Stimulated activated CD4-positive, alpha-beta T cell treated with anti-CD3 and anti-CD28 coated beads, Interleukin-12 subunit alpha, Interleukin-12 subunit beta, amount 100 ng/mL, for 4 hours (primary cell): ENCODE measurements at places on chromosomes 1 and 21.

- DNase-seq = no peak
Observed at GRCh38 chr1:15277933-15278332, 30.9 kb downstream of the FHAD1 start.

- DNase-seq = no peak
Observed at GRCh38 chr1:175185903-175186302, 6.7 kb downstream of the KIAA0040 start.

DNA sequence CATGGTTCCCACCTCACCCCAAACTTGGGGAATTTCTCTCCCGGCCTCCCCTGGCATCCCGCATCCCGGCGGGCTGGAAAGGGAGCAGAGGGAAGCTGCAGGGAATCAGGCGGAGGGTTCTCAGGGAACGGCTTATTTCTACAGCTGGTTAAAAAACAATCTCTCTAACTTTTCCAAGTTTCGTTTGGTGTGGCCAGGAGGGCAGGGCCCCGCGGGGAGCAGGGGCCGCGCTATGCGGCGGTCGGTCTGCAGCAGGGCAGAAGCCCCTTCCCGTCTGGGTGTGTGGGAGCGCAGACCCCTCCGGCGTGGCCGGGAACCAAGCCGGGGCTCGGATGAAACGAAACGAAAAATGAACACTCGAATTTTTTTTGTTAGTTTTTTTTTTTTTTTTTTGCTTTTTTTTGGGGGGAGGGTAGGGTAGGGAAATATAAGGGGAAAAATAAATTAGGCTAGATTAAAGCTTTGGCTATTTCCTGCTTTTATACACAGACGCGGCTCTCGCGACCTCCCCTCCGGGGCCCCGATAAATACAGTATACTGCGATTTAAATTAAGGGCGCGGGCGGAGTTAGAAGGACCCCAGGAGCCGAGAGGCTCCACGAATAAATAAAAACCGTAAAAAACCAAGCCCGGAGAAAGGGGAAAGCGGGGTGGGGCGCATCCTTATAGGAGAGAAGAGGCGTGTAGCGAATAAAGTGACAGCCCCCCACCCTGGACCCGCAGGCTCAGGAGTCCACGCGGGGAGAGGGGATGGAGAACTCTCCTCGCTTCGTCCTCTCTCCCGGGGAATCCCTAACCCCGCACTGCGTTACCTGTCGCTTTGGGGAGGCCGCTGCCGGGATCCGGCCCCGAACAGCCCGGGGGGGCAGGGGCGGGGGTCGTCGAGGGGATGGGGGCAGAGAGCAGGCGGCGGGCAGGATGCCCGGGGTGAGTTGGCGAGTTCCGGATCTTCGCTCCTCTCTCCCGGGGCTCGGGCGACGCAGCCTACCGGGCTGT, 2.1 kb downstream of the POU3F1 start:
- DNase-seq = no peak

DNA sequence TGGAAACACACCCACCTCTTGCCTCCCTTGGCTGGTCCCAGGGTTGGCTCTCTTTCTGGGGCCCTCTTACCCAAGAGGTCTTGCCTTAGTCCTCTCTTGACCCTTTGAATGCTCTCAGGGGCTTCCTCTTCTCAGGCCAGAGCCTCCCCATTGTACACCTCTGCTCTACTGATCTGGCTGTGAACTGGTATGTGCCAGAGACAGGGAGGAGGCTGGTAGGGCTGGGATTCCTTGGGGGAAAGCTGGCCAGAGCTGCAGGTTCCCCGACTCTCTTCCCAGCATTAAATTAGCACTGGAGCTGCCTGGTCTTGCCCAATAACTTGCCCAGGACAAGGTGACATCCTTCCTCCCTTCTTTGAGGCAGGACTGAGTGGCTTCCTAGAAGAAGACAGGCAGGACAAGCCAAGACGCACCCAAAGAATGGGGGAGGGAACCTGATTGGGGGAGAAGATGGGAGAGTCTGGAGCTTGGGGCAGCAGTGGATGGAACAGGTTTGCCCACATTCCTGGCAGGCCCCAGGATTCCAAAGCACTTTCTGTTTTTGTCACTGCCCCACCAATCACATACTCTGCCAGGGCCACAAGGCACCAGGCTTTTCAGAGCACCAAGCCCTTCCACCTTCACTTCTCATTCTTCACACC, 37.2 kb upstream of the CITED4 start:
- DNase-seq = no peak

DNA sequence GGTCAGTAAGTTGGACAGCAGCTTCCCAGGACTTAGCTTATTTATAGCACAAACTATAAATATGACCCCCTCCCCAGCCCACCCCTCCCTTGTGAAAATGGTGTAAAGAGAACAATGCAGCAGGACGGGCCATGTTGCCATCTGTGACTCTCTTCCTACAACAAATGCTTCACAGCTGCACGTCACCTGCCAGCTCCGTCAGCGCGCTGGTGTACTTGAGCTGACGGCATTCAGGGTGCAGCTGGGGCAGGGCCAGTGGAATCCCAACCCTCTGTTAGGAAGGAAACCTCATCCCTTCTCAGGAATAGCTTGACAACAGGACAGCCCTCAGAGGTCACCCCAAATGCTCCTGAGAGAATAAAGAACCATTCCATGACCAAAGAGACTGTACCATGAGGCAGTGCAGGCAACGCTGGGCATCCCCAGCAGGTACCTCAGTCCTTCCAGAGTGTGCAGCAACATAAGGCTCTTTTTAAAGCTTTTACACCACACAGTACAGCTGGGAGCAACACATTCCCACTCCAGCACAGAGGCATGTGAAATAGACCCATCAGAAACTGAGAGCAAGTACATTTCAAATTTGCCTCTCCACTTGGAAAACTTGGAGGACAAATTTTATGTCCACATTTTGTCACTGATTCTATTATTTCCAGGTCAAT, 85.0 kb downstream of the ATP1A1 start:
- no peak for DNase-seq

- no peak for DNase-seq
Observed at GRCh38 chr1:118986555-118987467, 1.3 kb downstream of the TBX15 start.

GRCh38 chr1:229859026-229859425, 208.0 kb upstream of the GALNT2 start:
- no peak for DNase-seq

GRCh38 chr1:60108196-60108595, 34.6 kb upstream of the C1orf87 start:
- no peak for DNase-seq

DNA sequence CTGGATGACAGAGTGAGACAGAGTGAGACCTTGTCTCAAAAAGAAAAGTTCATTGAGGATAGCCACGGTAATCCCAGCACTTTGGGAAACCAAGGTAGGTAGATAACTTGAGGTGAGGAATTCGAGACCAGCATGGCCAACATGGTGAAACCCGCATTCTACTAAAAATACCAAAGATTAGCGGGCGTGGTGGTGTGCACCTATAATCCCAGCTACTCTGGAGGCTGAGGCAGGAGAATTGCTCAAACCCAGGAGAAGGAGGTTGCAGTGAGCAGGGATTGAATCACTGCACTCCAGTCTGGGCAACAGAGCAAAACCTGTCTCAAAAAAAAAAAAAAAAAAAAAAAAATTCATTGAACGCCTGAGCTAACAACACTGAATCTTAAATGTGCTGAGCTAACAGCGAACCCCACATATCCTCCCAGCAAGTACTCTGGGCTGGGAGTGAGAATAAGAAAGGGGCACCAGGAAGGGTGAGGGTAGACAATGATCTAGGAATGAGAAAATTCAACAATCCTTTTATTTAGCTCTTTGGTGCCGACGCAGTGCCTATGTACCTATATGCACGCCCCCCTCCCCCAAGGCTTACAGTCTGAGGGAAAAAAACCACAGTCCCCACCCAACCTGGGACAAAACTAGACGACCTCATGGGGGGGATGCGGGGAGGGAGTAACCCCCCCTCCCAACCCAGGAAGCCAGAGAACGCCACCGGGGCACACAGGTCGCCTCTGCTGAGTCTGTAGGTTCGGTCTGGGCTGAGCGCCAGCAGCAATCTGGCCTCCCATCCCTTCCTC, 1.4 kb upstream of the CACNA1S start:
- no peak for DNase-seq

DNA sequence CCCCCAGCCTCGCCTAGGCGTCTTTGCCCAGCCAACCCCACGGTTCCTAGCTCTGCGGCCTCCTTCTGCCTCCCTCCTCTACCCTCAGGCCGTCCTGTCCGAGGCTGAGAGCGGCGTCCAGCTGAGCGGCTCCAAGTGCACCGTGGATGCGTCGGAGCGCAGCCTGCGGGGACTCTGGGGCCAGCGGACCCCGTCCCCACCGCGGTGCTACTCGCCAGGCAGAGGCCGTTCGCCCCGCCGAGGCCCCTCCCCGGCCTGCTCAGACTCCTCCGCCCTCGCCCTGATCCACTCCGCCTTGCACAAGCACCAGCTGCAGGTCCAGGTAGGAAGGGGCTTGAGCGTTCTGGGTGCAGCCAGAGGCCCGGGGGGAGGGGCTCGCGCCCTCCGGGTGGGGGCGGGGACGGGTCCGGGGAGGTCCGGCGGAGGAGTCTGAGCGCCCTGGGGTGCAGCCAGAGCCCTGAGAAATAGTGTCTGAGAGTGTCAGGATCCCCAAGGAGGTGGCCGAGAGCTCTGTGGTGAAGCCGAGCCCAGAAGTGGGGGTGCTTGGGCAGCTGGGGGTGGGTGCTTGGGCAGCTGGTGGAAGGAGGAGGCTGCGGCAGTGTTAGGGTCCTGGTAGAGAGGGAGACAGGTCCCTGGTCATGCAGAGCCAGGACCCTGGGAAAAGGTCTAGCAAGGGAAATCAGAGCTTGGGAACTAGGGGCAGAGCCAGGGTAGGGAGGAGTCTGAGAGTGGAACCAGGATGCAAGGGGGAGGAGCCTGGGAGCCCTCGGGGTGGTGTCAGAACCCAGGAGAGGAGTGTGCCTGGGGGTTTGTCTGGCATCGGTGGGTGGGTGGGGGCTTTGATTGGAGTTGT, 3.2 kb upstream of the NBPF3 start:
- no peak for DNase-seq

DNA sequence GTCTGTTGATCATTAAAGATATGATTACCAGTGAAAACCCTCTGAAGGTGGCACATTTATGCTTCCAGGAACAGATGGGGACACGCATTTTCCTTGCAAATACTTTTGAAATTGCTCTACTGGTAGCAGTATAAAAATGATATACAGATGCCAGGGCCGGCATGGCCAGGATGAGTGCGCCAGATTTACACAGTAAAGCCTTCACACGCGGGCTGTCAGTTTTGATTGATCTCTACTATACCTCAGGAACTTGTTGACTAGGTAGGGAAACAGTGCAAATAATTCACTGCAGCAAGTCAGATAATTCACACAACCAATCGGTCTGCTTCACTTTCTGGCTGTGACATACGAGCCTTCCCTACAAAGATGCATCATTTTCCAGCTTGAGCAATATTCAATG, 123.2 kb upstream of the BARHL2 start:
- DNase-seq = no peak

DNA sequence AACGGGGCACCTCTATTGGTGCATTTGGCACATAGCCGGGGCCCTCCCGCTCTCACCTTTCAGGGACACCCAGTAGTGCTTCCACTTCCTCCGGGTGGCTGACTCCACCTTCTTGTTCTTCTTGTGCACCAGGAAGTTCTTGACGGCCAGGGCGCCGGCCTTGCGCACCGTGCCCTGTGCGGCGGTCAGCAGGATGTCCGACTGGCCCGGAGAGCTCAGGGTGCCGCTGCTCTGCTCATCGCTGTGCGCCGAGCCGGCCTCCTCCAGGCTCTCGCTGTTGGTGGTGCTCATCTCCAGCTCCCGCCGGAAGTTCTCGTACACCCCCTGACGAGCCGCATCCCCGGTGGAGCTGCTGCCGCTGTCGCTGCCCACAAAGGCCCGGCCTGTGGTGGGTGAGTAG, 92.4 kb downstream of the TIAM1 start:
- no peak for DNase-seq

DNA sequence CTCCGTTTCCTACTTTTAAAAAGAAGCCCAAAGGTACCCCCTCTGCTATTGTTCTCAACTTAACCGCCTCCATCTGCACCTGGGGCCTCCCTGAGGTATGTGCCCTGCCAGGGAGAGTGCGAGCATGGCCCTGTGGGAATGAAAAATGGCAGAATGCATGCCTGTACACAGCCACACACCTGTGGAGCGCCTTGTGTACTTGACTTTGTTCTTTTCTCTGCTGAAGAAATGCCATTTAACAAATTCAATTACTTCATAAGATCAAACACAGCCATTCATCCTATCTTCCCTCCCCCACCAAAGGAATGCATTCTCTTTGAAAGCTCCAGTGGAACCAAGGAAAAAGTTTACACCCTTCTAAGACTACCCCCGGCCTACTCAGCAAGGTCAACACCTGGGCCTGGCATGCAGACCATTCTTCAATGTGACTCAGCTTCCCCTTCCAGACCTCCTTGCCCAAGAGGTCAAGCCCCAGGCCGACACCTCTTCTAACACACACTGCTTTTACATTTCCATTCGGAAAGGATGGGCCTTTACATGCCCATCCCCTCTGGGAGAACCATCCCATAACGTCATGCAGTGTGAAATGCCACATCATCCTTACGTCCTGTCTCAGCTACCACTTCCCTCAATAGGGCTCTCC, 123.7 kb downstream of the SMYD2 start:
- DNase-seq = no peak

DNA sequence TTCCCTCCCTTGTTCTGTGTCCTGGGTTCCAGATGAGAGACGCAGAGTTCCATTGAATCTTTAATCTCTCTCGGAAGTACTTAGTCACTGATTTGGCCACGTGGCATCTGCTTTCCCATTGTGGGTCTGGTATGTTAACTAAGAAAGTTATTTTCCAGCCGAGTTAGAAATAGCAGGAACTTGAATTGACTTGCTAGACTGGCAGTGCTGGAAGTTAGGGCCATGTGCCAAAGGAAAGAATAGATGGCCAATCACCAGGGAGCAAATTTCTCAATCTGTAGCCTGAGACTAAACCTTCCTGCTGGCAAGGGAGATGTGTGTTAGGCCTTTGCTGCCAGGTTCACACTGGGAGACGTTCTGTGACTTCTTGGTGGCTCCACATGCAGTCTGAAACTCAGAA, 24.2 kb upstream of the SLFNL1 start:
- no peak for DNase-seq

DNA sequence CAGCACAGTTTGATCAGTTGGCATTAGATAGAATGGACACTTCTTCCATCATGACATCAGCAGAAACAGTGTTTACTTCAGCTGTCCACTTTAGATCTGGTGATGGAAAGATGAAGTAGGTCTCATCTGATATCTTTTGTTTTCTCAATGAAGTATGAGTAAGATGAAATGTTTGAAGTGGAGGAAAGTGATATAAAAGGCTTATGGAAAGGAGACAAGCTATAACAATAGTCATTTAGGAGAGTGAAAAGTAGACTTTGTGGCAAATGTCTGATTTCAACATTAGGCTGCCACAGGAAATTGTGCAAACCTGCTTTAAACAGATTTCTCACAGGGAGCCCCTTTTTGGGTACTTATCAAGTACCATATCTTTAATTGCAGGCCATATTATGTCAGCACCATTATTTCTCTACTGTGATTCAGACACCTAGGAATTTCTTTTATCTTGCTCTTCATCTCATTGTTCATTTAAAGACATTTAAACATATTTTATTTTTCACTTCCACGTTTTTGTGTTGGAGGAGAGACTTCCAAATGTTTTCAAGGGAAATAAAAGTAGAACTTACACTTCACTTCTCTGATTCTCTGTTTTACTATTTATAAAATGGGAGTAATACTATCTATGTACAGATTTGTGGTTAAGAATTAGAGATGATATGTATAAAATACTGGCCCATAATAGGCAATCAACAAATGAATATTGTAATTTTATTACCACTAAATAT, 18.1 kb downstream of the PDC start:
- no peak for DNase-seq
